ENCODE measurements at places on chromosomes 16 and 17. TPM values are rescaled to one million over a fixed set of nuclear protein-coding genes. Genes with fewer than 3 reads are reported as not detected.

GRCh38 chr16:87603684-87604633 lies 1.7 kb downstream of the JPH3 start:
- no peak for DNase-seq

GRCh38 chr16:14095883-14096551 lies 24.9 kb downstream of the MRTFB start:
- DNase-seq, result no peak

- no peak for DNase-seq
Observed at GRCh38 chr17:48644910-48645557, 18.9 kb upstream of the HOXB9 start.

Gene KRT9
- total RNA-seq, result not detected

- DNase-seq, result no peak
Observed at GRCh38 chr17:74608511-74608910, 15.0 kb downstream of the CD300E start.

GRCh38 chr16:14324581-14324980 lies 253.5 kb downstream of the MRTFB start:
- no peak for DNase-seq

Gene VASN
- total RNA-seq, result 7.5 TPM

GRCh38 chr17:27460196-27460725 lies 4.0 kb downstream of the KSR1 start:
- DNase-seq, result no peak

- peak; percentile 68 for DNase-seq
Observed at GRCh38 chr16:79698341-79698753, 97.8 kb upstream of the MAF start.

DNA sequence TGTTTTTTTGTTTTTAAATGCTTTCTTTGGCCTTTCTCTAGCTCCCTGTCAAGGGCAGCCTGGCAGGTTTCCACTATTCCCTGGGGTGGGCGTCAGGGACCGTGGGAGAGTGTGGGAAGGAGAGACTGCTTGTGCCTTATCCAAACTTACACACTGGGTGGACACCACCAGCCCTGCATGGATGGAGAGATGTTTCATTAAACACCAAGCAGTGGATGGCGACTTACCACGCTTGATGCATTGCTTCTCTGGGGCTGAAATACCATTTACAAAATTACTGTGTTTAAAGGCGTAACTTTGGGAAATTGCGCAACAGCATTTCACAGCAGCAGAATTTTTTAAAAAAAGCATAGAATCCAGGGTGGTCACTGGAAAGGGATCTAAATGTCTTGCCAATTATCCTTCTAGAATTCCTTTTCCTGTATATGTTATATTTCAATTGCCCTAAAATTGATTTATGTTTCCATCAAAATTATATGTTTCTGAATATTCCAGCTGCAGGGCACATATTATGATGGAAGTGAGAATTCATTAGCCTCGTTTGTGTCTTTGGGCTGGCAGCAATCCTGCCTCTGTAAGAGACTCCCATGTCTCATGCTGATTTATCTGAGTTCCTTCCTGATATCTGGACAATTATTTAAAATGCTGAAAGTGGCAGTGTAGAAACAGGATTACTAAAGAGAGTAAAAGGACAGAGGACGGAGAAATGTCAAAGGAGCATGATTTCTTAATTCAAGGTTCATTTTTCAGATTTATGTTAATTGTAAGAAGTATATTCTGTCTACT lies 247.3 kb downstream of the GRIN2A start:
- no peak for DNase-seq

DNA sequence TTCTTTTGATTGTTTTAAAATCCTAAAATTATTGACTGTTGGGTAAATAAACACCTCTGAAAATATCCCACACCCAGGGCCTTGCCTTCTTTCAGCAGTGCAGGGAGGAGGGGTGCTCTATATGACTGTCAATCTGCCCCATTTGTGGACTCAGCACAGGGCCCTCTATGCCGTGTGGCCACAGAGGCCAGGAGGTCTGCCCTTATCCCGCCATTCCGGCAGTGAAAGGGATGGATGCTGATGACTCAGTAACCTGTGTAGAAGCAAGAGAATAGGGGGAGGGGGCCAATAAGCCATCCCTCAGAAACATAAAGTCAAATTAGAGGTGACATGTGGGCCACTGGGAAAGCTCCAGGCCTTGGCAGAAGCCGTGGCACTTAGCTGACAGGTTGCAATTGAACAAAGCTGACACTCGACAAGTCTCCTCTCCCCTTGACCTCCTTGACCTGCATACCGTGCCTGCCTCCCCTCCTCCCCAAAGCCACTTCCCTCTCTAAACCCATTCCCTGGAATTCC lies 281.4 kb upstream of the DYNLRB2 start:
- DNase-seq, result no peak

DNA sequence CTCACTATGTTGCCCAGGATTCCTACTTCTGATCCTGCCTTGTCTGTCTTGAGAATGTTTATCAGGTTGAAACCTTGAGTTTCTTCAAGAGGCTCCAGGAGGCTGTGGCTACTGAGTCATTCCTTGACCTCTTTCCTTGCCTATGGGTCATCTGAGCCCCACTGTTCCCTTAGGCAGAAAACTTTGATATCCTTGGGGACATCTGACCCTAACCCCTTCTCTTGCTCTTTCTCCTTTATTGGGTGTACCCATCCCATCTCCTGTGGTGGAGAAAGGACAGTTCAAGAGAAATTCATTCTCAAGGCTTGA lies 12.5 kb downstream of the ARL4D start:
- no peak for DNase-seq

DNA sequence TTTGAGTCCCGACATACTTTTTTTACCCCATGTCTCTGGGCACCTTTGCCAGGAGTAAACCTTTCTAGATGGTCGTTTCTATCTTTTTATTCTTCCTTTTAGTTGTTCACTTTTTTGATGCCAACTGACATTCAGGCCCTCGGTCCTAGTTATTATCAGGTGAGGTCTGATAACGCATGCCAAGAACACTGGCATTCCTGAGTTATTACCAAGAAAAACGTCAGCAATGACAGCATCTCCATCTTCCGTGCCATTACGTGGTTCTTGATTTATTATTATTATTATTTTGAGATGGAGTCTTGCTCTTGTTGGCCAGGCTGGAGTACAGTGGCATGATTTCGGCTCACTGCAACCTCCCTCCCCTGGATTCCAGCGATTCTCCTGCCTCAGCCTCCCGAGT lies 21.4 kb downstream of the HASPIN start:
- DNase-seq, result no peak

Gene IRX5
- 12.7 TPM for total RNA-seq

- no peak for DNase-seq
Observed at GRCh38 chr17:3896108-3896967, 3.5 kb upstream of the CAMKK1 start.

Gene CHD9NB
- total RNA-seq, result not detected

Gene NUP85
- 20.1 TPM for total RNA-seq

DNA sequence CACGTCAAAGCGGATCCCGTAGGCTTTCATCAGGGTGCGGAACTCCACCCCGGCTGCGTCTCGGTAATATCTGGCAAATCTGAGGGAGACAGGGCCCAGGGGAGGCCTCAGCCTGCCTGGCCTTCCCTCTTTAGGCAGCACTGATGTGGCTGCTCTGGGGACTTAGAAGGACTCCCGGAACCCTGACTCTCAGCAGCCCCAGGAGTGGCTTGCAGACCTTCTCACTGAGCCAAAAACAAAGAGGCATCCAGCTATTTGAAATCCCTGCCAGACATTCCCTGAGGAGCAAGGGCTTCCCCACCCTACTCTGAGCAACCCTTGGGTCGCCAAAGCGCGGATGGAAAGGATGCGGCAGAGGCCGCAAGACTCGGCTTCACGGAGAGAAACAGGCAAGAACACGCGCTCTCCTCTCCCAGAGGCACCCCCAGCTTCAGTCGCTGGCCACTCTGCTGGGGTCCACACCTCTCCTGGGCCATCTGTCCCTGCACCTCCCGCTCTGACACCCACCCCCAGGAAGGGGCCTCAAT lies 7.9 kb downstream of the P2RX5 start:
- DNase-seq, result no peak

Gene TMEM238L
- total RNA-seq, result not detected

- no peak for DNase-seq
Observed at GRCh38 chr16:81560979-81561657, 116.5 kb downstream of the CMIP start.

Gene SMIM36
- not detected for total RNA-seq

GRCh38 chr17:42135664-42136653 lies 13.4 kb downstream of the HSPB9 start:
- DNase-seq, result no peak

GRCh38 chr17:15418781-15419180 lies 48.6 kb downstream of the CDRT4 start:
- DNase-seq, result no peak

DNA sequence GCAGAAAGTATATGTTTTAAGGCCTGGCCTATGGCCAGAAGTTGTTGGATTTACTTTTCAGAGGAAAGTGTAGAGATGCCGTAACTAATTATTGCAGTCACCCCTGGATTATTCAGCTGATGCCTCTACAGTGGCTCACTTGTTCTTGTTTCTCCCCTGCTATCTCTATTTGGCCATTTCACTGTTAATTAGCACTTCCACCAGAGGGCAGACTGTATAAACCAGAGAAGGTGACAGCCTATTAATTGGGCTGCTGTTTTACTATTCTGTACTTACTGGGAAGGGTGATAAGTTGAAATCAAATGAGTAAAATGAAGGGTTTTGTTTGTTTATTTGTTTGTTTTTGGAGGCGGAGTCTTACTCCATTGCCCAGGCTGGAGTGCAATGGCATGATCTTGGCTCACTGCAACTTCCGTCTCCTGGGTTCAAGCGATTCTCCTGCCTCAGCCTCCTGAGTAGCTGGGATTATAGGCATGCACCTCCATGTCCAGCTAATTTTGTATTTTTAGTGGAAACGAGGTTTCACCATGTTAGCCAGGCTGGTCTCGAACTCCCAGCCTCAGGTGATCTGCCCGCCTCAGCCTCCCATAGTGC lies 66.0 kb downstream of the CDK12 start:
- DNase-seq, result peak; percentile 33

Gene COPRS
- total RNA-seq, result 108 TPM

Gene ACADVL
- total RNA-seq, result 659 TPM

DNA sequence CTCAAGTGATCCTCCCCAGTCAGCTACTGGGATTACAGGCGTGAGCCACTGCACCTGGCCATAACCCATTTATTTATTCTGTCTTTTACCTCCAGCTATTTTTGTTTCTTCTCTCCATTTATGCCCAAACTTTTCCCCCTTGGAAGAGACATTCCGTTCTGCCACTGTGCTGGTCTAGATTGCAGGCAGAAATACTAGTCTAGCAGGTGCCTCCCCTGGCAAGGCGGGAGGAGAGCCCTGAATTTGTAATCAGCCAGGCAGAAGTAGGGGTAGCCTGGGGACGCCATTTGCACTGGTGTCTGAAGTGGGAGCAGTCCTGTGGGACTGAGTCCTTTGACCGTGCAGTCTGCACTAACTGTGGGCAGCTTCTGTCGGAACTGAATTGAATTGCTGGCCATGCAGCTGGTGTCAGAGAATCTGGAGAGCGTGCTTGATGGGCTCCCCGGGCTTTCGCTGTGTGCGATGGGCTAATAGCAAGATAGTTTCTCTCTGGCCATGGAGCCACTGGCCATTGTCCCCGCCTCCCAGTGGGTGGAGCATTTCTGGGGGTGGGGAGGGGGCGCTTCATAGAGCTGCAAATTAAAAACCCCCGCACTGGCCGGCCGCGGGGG lies 31.5 kb upstream of the LITAF start:
- DNase-seq, result no peak

DNA sequence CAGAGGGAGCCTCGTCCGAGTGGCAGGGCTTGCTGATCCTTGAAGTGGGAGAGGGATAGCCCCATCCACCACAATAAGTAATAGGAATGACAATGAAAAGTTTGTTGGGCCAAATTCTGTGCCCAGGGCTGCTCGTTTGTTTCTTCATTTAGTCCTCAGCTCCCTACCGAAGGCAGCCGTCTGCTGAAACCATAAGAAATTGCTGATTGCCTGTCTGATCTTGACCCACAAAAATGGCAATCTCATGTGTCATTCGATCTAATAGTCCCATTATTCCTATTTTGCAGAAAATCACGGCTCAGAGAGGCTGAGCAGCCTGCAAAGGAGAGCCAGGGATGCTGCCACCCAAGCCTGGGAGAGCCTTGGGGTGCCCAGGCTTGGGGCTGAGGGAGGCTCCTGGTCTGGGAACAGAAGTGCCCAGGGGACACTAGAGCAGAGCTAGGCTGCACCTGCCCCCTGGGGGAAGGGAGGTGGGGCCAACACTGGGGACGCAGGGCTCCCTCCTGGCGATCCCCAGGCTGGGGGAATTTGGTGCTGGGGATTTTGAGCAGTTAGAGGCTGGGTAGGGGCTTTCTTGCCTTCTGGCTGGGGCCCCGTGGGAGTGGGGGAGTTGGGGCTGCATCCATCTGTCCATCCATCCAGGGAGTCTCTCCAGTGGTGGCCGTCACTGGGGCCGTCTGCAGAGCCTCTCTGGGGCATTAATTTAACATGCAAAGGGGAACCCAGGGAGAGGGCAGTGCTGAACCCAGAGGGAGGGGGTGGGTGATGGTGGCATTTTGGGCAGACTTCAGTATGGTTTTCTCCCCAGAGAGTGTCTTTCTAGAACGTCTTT lies 53.5 kb downstream of the SOCS1 start:
- DNase-seq, result no peak

- DNase-seq, result peak; percentile 94
Observed at GRCh38 chr17:7685533-7686221, 1.6 kb downstream of the TP53 start.

Gene CCL16
- not detected for total RNA-seq

Gene TMEM114
- not detected for total RNA-seq

- DNase-seq, result no peak
Observed at GRCh38 chr17:37194208-37194607, 181.6 kb upstream of the C17orf78 start.

- DNase-seq, result no peak
Observed at GRCh38 chr16:11171757-11172299, 84.2 kb downstream of the SOCS1 start.

DNA sequence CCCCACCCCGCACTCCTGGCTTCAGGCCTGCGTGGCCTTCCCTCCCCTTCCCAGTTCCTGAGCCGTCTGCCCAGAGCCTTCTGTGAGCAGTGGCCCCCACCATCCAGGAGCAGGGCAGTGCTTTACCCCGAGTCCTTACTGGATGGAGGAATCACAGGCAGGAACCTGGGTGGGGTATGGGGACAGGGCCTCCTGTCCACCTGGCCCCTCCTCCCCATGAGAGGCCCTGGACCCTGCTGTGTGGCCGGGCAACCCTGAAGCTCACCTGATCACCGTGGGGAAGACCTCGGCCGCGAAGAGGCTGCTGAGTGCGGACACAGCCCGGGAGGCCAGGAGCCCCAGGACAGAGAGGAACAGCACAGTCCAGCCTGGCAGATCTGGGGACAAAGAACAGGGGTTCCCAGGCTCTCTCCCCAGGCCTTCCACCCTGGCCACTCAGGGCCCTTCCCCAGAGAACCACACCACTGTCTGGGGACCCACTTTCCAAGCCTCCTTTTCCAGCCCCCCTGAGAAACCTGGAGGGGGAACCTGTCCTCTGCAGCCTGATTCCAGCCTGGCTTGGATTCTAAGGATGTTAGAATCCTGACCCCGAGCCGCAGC lies 3.2 kb downstream of the SLC22A31 start:
- DNase-seq, result no peak

Data from myocyte (in vitro differentiated cells).